ENCODE measurements at places on chromosomes 16 and 17.

DNA sequence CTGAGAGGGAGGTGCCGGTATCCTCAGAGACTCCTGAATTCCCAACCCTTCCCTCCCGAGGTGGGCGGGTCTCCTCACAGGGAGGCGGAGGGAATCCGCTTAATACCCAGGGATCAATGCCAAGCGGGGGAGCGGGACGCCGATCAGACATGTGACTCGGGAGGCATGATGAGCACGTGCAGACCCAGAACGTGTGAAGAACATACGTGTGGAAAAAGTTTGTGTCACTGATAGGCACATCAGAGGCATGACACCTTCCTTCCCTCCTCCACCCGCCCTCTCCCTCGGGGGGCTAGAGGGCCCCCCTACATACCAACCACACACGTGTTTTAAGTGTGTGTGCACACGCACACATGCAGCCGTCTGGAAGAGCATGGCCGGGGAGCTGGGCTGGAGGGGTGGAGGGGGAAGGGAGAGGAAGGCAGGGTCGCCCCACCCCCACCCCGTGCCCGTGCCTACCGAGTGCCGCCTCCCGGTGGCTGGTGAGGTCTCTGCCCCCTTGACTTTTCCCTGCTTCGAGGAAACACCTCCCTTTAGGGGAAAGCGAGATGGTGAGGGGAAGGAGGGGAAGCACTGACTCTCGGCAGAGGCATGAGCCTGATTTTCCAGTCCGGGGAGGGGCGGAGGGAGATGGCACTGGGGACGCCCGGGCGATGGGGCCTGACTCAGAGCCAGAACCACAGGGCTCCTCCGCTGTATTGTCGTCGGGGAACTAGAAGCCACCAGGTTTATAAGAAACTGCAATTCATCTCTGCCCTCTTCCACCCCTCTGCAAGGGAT is 12.1 kb upstream of the TBX21 start:
- DNase-seq, result peak; percentile 99

GRCh38 chr16:85081765-85082164 is 30.5 kb downstream of the CIBAR2 start:
- DNase-seq, result no peak

GRCh38 chr16:71893888-71894228 is 1.5 kb upstream of the IST1 start:
- DNase-seq, result no peak

DNA sequence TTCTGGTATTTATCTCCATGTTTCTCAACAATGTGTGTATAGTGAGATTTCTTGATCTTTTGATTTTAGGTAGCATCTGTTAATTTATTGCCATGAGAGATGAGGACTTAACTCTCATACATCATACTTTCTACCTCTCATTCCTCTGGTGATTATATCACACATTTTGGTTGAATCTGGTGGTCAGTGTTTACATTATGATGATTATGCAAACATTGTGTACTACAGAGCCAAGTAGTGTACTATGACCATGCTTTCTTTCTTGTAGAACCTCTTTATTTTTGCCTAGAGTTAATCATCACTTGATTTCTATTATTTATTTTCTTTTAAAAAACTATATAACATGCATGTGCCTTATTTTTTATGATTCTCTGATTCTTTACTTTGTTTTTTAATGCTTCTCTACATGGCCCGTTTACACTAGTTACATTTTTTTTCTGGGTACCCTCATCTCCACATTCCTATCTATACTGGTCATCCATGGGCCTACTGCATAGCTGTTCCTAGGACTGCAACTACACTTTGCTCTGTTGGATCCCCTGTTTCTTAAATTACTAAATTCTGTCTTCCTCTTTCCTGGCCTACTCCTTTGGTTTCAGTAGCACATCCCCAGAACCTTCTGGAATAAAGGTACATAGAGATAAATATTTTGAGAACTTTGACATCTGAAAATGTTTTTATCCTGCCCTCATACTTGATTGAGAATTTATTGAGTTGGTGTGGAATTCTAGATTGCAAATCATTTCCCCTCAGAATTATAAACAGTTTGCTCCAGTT is 63.0 kb upstream of the LRRC37A3 start:
- no peak for DNase-seq

GRCh38 chr16:80948886-80949493 is 57.7 kb downstream of the CMC2 start:
- DNase-seq, result peak; percentile 59

DNA sequence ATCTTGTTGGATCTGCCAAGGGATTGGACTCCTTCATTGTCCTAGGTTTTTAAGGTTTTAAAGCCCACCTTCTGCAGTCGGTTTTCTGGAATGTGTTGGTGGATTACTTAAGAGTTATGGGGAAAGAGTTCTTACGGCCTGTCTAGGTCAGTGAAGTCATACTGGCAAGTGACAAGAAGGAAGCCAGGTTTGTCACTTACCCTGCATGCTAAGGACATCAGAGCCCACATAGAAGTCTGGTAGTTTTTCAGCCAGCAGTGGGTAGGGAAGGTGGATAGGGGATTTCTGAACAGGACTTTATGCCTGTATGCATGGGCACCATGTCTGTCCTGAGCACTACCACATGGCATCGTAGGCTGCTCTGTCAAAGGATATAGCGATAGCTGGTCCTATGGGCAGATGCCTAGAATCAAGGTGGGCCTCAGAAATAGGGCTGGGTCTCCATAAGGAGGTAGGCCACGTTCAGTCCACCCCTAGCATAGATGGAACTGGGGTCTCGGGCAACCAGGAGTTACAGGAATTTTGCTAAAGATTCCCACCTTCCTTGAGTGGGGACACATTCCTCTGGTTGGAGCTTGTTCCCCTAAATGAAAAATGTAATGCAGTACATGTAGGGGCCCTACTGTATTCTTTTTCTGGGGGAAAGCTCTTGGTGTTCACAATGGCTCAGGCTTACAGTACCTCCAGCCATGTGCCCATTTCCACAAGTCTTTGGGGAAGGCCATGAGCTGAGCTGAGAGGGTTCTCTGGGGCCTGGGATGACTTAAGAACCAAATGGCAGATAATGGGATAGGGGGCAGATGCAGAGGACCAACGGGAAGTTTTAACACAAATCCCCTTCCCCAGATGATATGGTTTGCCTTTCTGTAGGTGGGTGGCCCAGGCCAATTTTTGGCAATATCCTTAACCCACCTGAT is 27.5 kb downstream of the TRPV2 start:
- no peak for DNase-seq

GRCh38 chr17:13222975-13223374 is 205.1 kb upstream of the ELAC2 start:
- DNase-seq, result no peak

- no peak for DNase-seq
These were observed 138.3 kb downstream of the FOXL1 start for GRCh38 chr16:86716649-86717048.

DNA sequence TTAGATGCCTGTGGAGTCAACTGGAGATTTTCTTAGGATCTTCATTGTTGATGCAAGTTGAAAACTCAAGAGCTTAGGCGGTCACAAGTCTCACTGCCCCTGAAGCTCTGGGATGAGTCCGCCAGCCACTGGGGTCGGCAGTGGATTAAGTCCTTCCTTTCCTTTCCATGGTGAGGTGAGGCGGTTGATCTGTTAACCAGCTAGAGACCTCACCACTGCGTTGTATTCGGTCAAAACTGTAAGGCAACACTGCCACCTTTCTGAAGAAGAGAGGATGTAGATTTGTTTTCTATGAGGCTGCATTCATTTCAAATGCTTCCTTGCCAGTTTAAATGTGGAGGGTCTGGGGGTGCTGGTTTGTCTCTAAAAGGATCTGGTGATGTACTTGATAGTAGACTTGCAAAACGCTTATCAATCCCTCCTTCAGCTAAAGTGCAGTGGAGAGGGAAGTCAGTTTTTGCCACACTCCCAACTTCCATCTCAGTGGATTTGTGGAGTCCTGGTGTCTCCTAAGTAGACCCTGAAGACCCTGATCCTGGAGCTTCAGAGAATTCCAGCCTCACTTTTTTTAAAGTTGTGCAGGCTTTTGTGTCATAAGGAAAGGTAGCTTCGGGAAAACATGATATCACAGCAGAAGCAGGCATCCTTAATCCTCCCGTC is 1.7 kb downstream of the MYOCD start:
- DNase-seq, result no peak

GRCh38 chr16:78852081-78852635 is 748.4 kb downstream of the MAF start:
- no peak for DNase-seq

- DNase-seq, result no peak
These were observed 15.6 kb downstream of the B4GALNT2 start for GRCh38 chr17:49148171-49148570.

- no peak for DNase-seq
These were observed 126.9 kb downstream of the PARN start for GRCh38 chr16:14502932-14503741.

DNA sequence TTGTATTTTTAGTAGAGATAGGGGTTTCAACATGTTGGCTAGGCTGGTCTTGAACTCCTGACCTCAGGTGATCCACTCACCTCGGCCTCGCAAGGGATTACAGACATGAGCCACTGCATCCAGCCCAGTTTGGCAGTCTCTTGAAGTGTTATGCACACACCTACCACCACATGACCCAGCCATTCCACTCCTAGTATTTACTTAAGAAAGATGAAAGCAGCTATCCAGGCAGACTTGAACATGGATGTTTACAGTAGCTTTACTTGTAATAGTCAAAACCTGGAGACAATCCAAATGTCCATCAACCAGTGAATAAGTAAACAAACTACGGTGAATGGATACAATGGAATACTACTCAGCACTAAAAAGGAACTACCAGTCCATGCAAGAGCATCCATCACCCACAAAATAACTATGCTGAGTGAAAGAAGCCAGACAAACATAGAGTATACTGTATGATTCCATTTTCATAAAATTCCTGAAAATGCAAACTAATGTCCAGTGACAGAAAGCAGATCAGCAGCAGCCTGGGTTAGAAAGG is 37.8 kb upstream of the RASD1 start:
- DNase-seq, result no peak

GRCh38 chr16:70395345-70395901 is 43.5 kb downstream of the ST3GAL2 start:
- peak; percentile 63 for DNase-seq

GRCh38 chr17:29870836-29871465 is 59.1 kb downstream of the SSH2 start:
- no peak for DNase-seq

DNA sequence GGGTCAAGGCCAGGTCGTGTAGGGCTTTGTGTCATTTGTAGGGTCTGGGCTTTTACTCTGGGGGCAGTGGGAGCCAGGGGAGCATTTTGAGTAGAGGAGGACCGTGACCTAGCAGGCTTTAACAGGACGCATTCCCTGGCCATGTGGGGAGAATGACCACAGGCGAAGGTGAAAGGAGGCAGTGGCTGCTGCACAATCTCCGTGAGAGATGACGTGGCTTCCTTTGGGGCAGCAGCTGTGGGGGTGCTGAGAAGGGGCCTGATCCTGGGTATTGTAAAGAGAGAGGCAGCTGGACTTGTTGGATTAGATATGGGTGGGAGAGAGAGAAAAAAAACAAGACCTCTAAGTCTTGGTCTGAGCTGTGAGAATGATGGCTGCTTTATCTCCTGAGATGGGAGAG is 46.0 kb downstream of the KATNIP start:
- no peak for DNase-seq

GRCh38 chr17:64085650-64086005 is 44.3 kb downstream of the ERN1 start:
- no peak for DNase-seq

- no peak for DNase-seq
These were observed 1.1 kb upstream of the ALOX12 start for GRCh38 chr17:6994666-6995256.

- no peak for DNase-seq
These were observed 197.7 kb downstream of the WWOX start for GRCh38 chr16:78297066-78297666.

DNA sequence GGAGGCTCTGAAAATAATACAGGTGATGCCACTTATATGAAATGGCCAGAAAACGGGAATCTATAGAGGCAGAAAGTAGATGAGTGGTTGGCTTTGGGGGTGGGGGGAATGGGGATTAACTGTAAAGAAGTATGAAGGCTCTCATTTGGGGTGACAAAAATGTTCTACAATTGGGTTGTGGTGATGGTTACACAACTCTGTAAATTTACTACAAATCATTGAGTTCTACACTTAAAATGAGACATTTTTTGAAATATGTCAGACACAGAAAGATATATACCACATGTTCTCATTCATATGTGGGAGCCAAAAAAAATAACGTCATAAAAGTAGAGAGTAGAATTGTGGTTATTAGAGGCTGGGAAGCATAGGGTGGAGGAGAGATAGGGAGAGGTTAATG is 25.7 kb downstream of the ARHGAP17 start:
- DNase-seq, result no peak

DNA sequence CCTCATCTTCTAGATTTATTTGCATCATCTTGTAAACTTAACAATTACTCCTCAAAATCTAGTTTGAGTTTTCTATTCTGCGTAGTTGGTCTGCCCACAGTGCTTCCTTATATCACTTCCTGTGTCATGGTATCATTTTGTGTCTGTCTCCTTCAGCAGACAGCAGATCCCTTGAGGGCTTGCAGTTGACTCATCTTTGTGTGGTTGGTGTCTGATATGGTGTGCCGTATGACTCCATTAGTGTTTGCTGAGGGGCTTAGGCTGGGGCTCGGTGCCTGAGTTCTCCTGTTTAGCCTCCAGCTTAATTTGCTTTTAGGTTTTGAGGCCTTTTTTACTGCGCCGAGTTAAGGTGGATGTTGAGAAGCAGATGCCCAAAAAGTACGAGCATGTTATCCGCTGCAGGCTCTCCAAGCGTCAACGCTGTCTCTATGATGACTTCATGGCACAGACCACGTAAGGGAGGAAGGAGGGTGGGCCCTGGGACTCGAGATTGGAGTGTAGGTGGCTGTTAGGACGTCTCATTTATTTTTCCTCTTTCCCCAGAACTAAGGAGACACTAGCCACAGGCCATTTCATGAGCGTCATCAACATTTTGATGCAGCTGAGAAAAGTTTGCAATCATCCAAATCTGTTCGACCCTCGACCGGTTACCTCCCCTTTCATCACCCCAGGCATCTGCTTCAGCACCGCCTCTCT is 16.9 kb downstream of the SRCAP start:
- DNase-seq, result peak; percentile 57

- DNase-seq, result no peak
These were observed 20.1 kb downstream of the COX11 start for GRCh38 chr17:54948380-54948779.

GRCh38 chr16:21708533-21709115 is 44.9 kb downstream of the OTOA start:
- peak; percentile 81 for DNase-seq

DNA sequence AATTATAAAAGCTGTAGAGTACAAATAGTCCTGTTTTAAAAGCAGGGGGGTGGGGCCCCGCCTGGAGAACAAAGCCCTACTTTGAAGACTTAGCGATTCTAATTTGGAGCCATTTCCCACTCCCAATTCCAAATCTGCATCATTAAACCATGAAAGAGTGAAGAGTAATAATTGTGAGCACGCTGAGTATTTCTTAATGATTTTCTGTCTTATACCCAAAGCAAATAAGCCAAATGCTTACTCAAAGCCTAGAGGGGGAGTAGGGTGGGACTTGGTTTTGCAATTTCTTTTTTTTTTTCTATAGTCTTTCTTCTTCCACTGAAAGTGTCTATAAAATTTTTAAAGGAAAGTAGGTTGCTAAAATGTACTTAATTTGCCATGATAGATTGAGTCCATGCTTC is 470.1 kb downstream of the TOX3 start:
- DNase-seq, result no peak

GRCh38 chr16:27417047-27417671 is 15.2 kb downstream of the IL21R start:
- peak; percentile 57 for DNase-seq

- peak; percentile 33 for DNase-seq
These were observed 43.4 kb downstream of the HNF1B start for GRCh38 chr17:37701496-37701898.

GRCh38 chr16:85202631-85203461 is 90.6 kb upstream of the CIBAR2 start:
- DNase-seq, result no peak

GRCh38 chr17:77281122-77281903 is 140.5 kb downstream of the SEC14L1 start:
- DNase-seq, result peak; percentile 43

Data from stimulated activated CD4-positive, alpha-beta T cell treated with anti-CD3 and anti-CD28 coated beads, Interleukin-1b, Interleukin-23, amount 100 ng/mL, for 48 hours (primary cell).